Astrocyte of the cerebellum (primary cell): ENCODE measurements at places on chromosomes 11 and 22.

DNA sequence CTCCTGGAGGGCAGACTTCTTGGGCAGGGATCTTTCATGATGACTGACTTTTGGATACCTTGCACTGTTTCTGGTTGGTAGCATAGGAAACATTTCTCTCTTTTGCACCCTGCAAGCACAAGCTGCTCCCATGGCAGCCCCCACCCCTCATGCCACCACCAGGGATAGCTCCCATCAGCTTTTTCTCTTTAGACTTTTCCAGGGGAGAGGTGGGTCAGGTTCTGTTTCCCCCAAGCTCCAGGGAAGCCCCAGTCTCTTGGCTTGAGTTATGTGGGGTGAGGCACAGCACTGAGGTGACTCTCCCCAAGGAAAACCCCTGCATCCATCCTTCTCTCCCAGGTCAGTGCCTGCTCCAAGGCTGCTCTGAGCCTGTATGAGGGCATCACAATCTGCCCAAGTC is 22.5 kb downstream of the LRRC32 start:
- DNase-seq, result no peak

- no peak for DNase-seq
Measured at GRCh38 chr11:62534779-62535545, 11.6 kb downstream of the AHNAK start.

DNA sequence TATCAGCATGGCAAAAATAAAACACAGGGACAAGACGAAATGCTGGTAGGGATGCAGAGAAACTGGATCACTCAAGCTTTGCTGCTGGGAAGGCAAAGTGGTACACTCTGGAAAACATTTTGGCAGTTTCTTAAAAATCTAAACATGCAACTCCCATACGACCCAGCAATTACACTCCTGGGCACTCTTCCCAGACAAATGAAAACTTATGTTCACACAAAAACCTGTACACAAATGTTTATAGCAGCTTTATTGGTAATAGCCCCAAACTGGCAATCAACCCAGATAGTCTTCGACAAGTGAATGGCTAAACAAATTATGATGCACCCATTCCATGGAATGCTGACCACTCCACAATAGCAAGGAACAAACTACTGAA is 35.8 kb upstream of the PRR5 start:
- no peak for DNase-seq

DNA sequence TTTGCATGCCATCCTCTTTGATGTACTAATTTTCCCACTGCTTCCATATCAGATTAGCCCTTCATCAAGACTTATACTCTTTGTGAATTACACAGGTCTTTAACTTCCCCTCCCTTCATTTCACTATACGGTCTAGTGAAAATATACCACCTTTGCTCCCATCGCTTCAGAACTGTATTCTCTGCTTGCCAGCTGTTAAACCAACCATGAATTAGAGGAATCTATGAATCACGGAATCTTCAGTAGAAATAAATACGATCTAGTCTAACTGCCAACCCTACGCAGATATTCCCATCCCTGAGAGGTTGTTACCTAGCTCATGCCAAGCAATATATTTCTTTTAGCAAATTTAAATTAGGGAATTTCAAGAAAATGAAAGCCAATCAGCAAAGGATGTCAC is 177.8 kb upstream of the MPPED2 start:
- DNase-seq, result no peak

- DNase-seq, result peak; percentile 22
Measured at GRCh38 chr11:45933131-45933831, 10.8 kb downstream of the LARGE2 start.

GRCh38 chr22:30089655-30089974 is 9.4 kb downstream of the HORMAD2 start:
- DNase-seq, result no peak

- DNase-seq, result no peak
Measured at GRCh38 chr11:19342036-19342435, 101.3 kb upstream of the E2F8 start.

GRCh38 chr11:13857828-13858227 is 104.7 kb upstream of the SPON1 start:
- no peak for DNase-seq

- no peak for DNase-seq
Measured at GRCh38 chr11:79100093-79100910, 340.5 kb downstream of the TENM4 start.

DNA sequence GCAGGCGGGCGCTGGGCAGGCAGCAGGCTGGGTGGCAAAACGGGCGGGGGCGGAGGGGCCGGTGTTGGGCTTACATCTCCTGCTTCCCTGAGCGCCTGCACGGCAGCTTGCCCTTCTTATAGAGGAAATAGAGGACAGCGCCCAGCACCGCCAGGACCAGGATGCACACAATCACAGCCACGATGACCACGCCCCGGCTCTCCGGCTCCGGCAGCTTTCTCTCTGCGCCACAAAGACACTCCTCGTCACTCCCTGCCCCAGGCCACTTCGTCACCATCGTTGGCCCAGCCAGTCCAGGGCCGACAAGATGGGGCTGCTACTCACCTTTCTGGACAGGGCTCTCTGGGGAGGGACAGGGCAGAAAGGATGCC is 6.3 kb downstream of the MCAM start:
- no peak for DNase-seq

DNA sequence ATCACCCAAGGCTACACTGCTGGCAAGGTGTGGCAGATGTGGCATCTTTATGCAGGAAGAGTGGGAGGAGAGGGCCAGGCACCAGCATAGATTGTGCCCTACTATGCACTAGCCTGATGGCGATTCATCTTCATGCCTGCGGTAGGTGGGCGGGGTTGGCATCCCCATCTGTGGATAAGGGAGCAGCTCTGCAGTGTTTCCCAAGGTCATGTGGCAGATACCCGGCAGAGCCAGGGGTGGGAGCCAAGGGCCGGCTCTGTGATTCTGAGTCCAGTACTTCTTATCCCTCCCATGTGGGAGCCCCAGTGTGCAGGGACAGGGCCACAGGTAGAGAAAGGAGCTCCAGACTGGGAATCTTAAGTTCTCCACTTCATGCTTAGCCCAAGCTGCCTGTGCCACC is 20.0 kb downstream of the CD82 start:
- no peak for DNase-seq

GRCh38 chr11:61749591-61750217 is 2.7 kb upstream of the MYRF start:
- no peak for DNase-seq

GRCh38 chr11:103042161-103042560 is 49.8 kb downstream of the DCUN1D5 start:
- no peak for DNase-seq

DNA sequence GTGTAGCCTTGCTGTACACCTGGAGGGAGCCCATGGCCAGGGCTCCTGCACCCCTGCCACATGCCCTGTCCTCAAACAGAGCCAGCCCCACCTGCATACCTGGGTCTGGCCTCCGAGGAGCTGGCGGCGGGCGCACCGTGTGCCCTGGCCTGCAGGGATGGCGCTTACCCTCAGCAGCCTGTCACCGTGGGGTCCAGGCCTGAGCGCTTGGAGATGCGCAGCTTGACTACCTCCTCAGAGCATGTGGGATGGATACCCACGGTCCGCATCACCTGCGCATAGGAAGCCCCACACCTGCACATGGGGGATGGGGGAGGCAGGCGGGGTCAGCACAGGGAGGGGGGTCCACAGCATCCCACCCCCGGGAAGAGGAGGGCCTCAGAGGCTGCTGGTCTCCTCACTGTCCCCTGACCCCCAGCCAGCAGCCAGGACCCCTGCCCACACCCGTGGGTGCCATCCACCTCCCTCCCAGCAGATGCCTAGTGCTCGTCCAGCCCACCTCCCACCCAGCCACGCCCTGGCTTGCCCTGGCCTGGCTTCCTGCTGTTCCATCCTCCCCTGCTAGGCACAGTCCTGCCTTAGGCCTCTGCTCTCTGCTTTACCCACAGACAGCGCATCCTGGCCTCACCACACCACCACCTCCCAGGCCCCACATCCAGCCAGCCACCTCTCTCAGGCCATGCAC is 22.4 kb upstream of the GNB1L start:
- DNase-seq, result no peak

GRCh38 chr11:69409812-69410645 is 71.4 kb upstream of the LINC01488 start:
- no peak for DNase-seq

DNA sequence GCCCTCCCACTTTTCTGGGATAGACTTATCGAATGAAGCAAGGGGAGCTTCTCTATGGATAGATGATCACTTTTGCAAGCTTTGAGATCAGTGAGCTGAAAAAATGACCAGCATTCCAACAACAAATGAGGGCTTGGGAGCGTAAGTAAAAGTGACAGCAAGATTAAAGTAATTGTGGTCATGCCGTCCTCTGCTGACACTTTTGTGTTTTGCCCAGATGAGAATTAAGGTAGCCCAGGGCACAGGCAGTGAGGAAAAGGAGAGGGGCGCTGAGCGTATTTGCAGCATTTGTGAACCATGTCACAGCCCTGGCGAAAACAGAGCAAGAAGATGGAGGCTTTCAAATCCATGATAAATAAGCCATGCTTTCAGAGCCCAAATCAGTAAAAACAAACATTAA is 24.6 kb upstream of the TMA7B start:
- no peak for DNase-seq

DNA sequence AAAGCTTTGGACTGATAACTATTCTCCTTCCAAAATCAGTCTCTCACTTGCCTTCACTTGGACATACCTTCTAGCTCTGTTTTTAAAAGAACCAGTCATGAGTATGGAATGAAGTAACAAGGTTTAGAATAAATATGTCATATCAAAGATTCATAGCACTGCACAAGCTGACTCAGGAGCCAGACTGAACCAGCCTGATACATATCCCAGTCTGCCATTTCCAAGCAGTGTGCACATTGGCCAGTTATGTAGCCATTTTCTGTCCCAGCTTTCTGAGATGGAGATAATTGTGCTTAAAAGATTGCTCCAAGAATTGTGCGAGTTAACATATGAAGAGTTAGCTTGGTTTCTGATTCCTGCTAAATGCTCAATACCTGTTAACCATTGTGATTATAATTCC is 311.3 kb downstream of the C11orf87 start:
- no peak for DNase-seq

- DNase-seq, result no peak
Measured at GRCh38 chr11:2661173-2662023, 38.4 kb downstream of the KCNQ1OT1 start.

- DNase-seq, result peak; percentile 84
Measured at GRCh38 chr22:32720924-32721323, 80.6 kb upstream of the TIMP3 start.

GRCh38 chr11:130918081-130918480 is 1.8 kb upstream of the SNX19 start:
- DNase-seq, result no peak

GRCh38 chr11:4183410-4184057 is 88.9 kb downstream of the RRM1 start:
- no peak for DNase-seq

DNA sequence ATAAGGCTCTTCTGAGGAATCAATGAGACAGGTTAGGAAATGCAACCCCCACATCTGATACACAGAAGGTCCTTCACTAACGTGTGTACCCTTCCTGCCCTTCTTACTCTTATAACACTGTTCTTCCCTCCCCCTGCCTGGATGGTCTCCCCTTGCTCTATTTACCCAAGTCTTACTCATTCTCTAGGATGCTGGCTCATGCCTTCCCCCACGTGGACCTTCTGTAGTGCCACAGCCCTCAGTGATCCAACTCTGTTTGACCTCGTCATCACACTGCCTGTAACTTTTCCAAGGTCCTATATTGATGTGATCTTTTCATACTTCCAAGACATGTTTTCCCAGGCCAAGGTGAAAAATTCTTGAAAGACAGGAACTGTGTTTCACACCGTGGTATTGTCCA is 79.8 kb downstream of the C11orf58 start:
- DNase-seq, result no peak

DNA sequence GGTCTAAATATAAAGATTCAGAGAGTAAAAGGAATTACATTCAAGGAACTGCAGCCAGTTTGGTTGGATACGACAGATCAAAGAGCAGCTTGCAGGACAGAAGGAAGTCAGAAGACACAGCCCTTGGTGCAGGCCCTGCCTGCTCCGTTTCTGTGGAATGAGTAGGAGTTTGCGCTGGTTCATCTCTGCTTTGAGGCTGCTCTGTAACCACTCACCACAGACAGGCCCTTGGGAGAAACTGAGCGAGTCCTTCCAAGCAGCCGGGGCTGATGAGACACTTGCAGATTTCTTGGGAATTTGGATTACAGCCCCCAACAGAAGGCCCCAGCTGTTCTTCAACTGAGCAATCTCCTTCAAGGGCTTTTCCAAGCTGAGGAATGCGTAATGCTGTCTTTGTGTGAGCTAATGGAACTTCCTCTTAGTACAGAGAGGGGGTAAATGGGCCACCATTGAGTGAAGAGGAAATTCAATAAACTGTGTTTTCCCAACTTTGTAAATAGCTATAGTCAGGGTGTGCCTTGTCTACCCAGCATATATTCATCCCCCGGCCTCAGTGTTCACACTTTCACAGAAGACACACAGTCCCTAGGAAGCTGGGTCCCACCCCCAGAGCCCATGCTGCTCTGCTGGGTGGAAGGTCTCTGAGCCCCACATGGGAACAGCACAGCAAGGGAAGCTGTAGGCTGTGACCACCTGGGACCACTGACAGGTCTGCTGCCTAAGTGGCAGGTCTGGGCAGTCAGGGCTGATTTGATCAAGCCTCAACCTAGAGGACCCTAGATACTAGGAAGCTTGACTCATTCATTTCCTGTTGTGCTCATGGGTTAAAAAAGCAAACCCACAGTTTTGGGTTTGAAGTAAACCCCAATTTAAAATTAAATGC is 16.6 kb downstream of the IL10RA start:
- DNase-seq, result no peak

DNA sequence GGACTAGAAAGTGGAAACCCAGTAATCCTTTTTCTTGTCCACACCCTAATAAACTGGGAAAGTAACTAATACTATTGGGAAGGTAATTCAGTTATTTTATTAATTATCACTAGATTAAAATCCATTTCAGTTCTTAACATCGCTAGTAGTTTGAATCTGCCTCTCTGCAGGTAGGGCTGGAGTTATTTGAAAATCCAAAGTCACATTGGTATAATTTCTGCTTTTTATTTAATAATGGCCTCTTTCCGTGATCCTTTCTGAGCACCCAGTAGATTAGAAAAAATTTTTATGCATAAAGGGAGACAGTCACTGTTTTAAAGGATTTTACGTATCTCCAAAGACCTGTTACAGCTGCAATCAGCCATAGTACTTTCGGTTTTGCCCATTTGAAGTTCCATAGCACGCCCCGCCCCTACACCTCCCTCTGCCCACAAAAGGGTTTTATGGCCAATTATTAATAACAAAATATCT is 605 bp upstream of the COPB1 start:
- DNase-seq, result no peak

DNA sequence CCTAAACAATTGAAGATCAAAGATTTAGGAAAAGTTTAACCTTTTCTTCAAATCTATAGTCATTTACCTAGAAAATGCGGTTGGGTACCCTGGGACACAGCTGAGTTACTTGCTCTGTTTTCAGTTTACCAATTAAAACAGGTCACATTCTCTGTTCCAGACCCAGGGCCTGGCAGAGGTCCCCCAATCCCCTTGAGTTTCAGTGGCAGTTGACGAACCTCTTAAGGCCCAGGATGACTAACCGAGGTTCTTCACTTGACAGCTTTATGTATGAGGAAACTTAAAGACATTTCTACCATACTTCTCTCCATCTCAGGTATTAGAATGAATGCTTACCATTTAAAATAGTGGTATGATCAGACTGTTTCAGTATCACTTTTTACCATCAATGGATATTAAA is 16.3 kb downstream of the LDHAL6A start:
- no peak for DNase-seq

GRCh38 chr11:16034074-16034473 is 322.3 kb downstream of the SOX6 start:
- DNase-seq, result no peak
